ENCODE measurements at places on chromosomes 2 and 18.

- no peak for DNase-seq
Observed at GRCh38 chr2:138893746-138894145, 113.6 kb upstream of the NXPH2 start.

- peak; percentile 47 for DNase-seq
Observed at GRCh38 chr18:49055754-49056172, 105.0 kb upstream of the SMAD7 start.

DNA sequence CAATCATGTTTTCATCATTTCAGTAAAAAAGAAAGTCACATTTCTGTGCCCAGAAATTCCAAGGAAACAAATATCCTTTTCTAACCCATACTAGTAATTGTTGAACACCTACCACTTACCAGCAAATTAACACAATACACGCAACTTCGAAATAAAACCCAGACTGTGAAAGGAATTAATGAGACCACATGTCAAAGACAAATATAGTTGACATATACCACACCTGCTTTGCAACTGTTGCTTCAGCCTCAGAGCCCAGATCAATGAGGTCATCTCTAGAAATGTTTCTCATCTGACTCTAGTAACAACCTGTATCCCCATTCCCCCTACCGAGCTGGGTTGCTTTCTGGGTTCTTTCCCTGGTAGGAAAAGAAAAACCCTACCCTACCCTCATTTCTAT, 52.6 kb downstream of the TRIP12 start:
- DNase-seq, result no peak

DNA sequence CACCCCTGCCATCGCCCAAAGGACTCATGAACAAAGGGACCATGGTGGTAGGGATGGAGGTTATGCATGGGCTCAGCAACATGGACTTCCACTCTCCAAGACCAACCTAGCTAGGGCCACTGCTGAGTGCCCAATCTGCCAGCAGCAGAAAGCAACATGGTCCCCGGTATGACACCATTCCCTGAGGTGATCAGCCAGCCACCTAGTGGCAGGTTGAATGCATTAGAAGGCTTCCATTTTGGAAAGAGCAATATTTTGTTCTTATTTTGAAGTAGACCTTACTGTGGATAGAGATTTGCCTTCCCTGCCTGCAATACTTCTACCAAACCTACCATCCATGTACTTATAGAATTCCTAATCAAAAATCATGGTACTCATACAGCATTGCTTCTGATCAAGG, 99.8 kb downstream of the METTL4 start:
- no peak for DNase-seq

DNA sequence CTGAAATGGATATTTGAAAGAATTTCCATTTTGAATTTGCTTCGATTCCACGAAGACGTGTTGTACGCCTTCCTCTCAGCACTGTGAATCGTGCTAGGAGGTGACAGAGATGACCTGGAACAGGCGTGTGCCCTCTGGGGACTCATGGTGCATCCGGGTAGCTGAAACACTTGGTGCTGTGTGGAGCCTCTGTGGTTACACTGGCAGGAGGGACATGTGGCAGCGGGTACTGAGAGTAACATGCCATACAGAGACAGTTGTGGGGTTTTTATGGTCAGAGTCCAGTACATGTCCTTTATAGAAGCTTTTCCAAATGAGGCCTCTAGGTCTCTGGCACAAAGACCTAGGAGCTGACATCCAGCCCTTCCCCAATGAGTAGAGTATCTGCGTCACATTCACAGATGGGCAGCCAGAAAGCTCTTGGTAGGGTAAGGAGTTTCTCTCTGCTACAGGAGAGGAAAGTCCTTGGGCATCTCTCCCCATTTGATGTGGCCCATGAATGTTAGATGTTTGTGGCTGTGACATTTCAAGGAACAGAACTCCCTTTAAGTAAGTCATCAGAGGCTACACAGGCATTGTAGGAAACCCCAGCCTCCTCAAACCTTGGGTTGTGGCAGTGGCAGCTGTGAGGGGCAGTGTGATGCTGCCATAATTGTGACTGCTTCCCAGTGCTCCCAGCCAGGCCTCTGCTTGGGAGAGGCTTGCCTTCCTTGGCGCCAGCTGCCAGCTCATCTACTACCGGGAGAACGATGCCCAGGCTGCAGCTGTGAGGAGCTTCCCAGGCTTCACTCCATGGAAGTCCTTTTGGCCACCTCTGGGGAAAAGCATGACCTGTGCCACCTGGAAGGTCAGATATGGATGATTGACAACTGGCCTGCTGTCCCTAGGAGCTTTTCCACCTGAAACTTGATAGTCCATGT, 80.6 kb downstream of the ACOXL start:
- DNase-seq, result no peak

DNA sequence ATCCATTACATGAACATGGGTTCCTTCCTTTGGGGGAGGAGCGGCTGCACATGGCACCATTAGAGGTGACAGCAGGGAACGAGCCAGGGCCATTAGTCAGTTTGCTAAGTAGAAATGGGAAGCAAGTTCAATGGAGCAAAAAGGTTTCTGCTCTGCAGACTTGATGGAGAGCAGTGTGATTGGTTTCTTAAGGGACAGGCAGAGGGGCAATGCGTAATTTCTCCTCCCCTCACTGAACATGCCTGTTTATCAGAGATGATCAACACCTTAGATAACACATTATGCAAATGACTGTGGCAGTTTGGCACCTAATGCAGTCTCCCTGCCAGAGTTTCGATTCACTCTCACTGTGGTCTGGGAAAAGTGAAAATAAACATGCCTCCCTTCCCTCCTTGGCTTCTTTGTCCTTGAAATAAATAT, 414.5 kb downstream of the STK39 start:
- DNase-seq, result no peak

DNA sequence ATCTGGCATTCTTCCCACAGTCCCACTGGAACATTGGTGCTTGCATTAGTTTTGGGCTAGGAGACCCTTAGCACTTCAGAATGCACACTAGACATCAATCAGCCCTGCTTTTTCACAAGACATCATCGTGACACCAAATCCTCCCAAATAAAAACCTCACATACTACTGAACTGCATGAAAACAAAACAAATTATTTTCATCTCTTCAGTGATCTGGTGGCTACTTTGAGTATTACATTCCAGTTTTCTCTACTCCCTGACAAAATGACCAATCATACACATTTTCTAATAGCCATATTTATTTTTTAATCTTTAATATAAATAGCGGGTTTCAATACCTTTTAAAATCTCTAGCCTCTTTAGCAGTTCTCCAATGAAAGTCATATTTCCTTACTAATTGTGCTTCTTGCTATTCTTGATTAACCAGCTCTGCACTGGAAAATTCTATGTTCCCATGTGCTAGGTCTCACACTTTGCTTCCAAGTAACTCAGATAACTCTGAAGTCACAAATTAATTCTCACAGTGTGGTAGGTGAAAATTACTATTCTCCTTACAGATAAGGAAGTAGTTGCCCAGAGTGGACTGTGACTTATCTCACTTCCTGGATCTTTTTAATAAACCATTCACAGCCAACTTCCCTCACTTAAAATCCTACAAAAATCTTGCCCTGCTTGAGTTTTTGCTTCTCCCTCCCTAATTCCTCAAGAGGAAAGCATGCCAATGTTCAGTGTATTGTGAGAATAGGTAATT, 82.5 kb upstream of the EPB41L3 start:
- no peak for DNase-seq

DNA sequence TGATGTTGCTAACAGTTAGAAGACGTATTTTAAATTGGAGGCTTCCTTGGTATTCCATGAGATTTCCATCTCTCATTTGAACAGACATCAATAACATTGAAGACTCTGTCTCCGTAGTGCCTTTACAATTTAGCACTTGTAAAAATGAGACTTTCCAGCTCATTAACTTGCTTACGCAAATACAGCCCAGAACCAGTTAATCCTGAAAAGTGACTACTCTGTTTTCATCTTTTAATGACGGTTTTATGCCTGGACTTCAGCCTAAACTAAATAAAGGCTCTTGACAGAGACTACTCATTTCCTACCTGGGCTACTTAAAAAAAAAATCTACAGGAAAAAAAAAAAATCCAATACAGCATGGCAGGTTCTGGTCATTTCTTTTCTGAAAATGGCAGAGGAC, 148.6 kb downstream of the LRATD1 start:
- no peak for DNase-seq
